Melanocyte of skin (primary cell): ENCODE measurements at places on chromosomes 12 and 14. TPM values are rescaled to one million over a fixed set of nuclear protein-coding genes. Genes with fewer than 3 reads are reported as not detected.

PLXNC1 gene
- 346 and 449 TPM in 2 replicates for total RNA-seq

CELA1 gene
- not detected in 2 replicates for total RNA-seq

NDRG2 gene
- total RNA-seq, result 8.4 and 8.9 TPM in 2 replicates

PMEL gene
- 5,185 and 5,356 TPM in 2 replicates for total RNA-seq

DPF3 gene
- total RNA-seq, result 0.36 and 1.0 TPM in 2 replicates

CCDC177 gene
- 0.15 TPM in 1 of 2 replicates, not detected in the other for total RNA-seq

FAM90A1 gene
- total RNA-seq, result under 0.01 and 0.31 TPM in 2 replicates

SERPINA12 gene
- total RNA-seq, result not detected in 2 replicates

OLR1 gene
- not detected in 2 replicates for total RNA-seq

LRFN5 gene
- 0.69 and 1.1 TPM in 2 replicates for total RNA-seq

IKZF4 gene
- 2.1 and 2.2 TPM in 2 replicates for total RNA-seq

BICDL1 gene
- total RNA-seq, result under 0.01 and 1.2 TPM in 2 replicates

INSM2 gene
- not detected in 2 replicates for total RNA-seq

CRACR2A gene
- 2.1 and 4.4 TPM in 2 replicates for total RNA-seq

LLPH gene
- total RNA-seq, result 4.0 and 6.0 TPM in 2 replicates

SLC6A15 gene
- 53.3 and 94.5 TPM in 2 replicates for total RNA-seq

SOX5 gene
- 21.0 and 37.9 TPM in 2 replicates for total RNA-seq

SLC6A12 gene
- total RNA-seq, result 0.77 TPM in 1 of 2 replicates, not detected in the other

RGS6 gene
- total RNA-seq, result not detected in 2 replicates

CSRP2 gene
- 8.0 and 22.7 TPM in 2 replicates for total RNA-seq

OGFOD2 gene
- 12.7 and 13.3 TPM in 2 replicates for total RNA-seq

LPAR5 gene
- under 0.01 TPM in 1 of 2 replicates, not detected in the other for total RNA-seq

SDS gene
- total RNA-seq, result not detected in 2 replicates

GALNT8 gene
- total RNA-seq, result not detected in 2 replicates

STX2 gene
- 32.6 and 34.1 TPM in 2 replicates for total RNA-seq

PRICKLE1 gene
- total RNA-seq, result 0.34 and 1.8 TPM in 2 replicates

CIROP gene
- not detected in 2 replicates for total RNA-seq

FAM222A gene
- 3.3 and 4.1 TPM in 2 replicates for total RNA-seq

FICD gene
- 5.4 and 5.7 TPM in 2 replicates for total RNA-seq

IL26 gene
- not detected in 2 replicates for total RNA-seq

SRRM4 gene
- not detected in 2 replicates for total RNA-seq

DIO3 gene
- total RNA-seq, result not detected in 2 replicates

LRP1 gene
- total RNA-seq, result 47.4 and 52.6 TPM in 2 replicates

IGFBP6 gene
- 0.77 and 4.3 TPM in 2 replicates for total RNA-seq

SOCS2 gene
- 26.3 and 26.7 TPM in 2 replicates for total RNA-seq

KRT78 gene
- total RNA-seq, result not detected in 2 replicates

OTUB2 gene
- 1.3 and 2.6 TPM in 2 replicates for total RNA-seq

TDP1 gene
- total RNA-seq, result 33.3 and 37.6 TPM in 2 replicates

LHX5 gene
- total RNA-seq, result not detected in 2 replicates

CDKL1 gene
- 5.4 and 5.7 TPM in 2 replicates for total RNA-seq
